NCI-H1436 (cell line): ENCODE measurements at places on chromosomes 2 and 18.

DNA sequence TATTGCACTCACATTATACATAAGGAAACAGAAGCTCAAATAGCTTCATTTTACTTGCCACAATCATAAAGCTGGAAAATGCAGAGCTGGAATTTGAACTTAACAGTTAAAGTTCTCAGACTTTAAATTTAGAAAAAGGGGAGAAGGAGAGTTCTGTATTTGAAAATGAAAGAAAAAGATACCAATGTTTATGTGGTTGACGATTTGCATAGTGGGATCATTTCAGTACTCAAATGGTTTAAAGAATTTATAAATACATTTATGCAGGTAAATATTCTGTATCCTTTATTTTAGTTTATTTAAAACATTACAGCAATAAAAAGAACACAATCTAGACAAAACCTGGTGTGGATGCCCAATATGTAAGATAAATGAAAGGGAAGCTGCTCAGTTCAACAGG lies 25.5 kb upstream of the STAT4 start:
- DNase-seq, result no peak

GRCh38 chr2:207935121-207935990 lies 90.0 kb downstream of the PLEKHM3 start:
- DNase-seq, result no peak

DNA sequence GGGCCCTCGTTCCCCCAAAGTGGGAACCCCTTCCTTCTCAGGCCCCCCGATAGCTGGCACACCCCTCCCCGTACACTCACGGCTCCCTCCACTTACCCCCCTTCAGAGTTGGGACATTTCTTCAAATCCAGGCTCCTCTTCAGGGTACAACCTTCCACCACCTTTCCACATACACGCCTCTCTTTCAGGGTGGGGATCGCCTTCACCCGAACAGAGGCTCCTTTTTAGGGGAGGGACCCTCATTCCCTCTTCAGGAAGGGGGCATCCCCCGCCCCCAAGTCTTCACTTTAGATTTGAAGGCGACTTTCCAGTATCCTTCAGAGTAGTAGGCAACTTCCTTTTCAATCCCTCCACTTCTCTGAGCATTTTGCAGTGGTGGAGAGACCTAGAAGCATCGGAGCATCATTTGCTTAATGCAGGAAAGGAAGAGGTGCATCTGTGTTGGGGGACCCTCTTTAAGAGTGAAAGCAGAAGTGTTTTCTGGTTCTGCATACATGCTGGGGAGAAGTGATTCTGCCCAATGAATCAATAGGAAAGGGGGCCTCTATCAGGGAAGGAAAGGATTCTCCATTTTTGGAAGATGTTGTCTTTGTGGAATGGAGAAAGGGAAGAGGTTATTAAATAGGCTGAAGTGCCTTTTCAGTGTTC lies 845 bp downstream of the EML4 start:
- DNase-seq, result no peak

- DNase-seq, result no peak
Measured at GRCh38 chr18:35163721-35164120, 77.1 kb upstream of the ZNF397 start.

DNA sequence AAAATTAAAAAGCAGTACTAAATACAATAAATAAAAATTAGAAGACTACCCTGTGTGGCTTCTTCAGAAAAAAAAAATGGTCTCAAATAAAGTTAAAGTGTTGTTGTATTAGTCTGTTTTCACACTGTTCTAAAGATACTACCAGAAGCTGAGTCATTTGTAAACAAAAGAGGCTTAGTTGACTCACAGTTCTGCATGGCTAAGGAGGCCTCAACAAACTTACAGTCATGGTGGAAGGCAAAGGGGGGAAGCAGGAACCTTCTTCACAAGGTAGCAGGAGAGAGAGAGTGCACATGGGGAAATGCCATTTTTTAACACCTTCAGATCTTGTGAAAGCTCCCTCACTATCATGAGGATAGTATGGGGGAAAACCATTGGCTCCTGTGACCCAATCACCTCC lies 612.8 kb downstream of the RNF144A start:
- DNase-seq, result no peak

DNA sequence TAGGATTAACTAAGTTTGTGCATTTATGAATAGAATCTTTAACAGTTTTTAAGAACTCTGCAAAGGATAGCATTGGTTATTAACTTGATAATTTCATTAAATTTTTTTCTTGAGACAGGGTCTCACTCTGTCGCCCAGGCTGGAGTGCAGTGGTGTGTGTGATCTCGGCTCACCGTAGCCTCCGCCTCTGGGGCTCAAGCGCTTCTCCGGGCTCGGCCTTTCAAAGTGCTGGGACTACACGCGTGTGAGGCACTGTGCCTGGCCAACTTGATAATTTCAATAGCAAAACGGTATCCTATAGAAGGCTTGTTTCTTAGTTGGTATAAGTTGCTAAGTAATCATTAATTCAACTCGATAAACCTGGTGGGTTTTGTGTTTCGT lies 38.0 kb downstream of the ADNP2 start:
- DNase-seq, result no peak

GRCh38 chr2:127255146-127255545 lies 35.0 kb upstream of the CYP27C1 start:
- no peak for DNase-seq

- no peak for DNase-seq
Measured at GRCh38 chr2:68900496-68901198, 29.4 kb upstream of the BMP10 start.

GRCh38 chr2:234003972-234004617 lies 46.4 kb upstream of the SPP2 start:
- peak; percentile 22 for DNase-seq

DNA sequence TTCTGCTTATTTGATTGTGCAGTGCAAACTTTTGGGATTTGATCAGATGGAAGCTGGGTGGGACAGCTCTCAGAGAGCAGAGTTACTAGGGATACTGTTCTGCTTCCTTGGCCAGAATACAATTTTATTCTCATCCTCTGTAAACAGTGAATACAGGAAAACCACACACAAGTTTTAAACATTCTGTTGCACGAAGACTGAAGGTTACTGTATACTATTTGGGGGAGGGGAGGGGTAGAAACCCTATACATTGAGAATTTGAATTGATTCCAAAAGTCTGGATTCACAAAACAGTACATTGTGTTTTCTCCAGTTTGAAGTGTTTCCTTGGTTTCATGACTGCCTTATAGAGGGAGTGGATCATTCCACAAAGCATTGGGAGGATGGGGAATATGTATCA lies 149.9 kb downstream of the SETBP1 start:
- no peak for DNase-seq

DNA sequence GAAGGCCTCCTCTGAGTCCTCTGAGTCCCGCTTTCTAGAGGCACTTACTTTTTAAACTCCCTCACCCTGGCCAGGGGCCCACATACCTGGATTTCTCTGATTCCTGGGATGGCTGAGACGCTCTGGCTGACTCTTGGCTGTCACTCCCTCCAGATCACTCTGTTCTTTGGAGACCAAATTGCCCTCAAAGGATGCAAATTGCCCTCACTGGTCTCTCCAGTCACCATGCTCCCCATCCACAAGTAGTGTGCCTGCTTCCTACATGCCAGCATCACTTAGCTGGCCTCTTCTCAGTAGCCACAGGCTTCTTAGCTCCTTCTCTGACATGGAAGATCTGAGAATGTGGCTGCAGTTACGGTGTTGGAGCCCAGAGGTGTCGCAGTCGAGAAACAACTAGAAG lies 41.3 kb upstream of the CCDC68 start:
- no peak for DNase-seq
